ENCODE measurements at places on chromosomes 6 and 20.
A peak's percentile ranks its signal among the peaks of the same experiment; 100 is the strongest.

DNA sequence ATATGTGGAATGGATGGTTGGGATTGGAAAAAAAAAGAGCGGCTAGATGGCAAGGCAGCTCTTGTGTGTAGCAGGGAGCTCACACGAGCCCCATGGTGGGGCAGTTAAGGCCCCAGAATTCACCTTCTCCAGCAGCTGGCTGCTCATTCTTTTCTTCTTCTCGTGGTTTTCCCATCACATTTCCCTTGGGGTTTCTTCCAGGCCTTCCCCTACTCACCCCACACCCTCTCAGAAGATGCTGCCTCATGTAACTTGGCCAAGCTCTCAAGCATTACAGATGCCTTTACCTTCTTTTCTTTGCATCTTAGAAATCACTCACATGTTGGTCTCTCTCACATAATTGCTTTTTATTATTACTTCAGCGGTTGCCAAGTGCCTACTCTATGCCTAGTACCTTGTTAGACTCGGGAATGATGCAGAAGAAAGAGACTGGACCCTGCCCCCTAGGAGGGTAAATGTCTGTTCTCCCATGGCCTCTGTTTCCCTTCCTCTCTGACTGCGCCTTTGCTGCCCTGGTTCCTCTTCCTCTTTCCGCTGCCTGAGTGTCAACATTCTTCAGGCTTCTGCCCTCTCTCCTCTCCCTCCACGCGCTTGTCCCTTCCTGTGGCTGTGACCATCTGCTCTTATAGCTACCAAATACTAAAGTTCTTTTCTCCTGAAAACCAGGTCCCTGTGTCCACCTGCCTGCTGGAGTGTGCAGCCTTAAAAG is 28.6 kb downstream of the PPARD start:
- DNase-seq: peak; percentile 49

DNA sequence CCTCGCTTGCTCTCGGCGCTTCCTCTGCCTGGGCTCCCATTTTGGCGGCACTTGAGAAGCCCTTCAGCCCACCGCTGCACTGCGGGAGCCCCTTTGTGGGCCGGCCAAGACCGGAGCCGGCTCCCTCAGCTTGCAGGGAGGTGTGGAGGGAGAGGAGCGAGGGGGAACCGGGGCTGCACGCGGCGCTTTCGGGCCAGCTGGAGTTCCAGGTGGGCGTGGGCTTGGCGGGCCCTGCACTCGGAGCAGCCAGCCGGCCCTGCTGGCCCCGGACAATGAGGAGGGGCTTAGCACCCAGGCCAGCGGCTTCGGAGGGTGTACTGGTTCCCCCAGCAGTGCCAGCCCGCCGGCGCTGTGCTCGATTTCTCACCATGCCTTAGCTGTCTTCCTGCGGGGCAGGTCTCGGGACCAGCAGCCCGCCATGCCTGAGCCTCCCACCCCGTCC is 10.2 kb upstream of the SRPK1 start:
- no peak for DNase-seq

- DNase-seq: no peak
These were observed 18.9 kb upstream of the MOCS1 start for GRCh38 chr6:39953076-39953618.

DNA sequence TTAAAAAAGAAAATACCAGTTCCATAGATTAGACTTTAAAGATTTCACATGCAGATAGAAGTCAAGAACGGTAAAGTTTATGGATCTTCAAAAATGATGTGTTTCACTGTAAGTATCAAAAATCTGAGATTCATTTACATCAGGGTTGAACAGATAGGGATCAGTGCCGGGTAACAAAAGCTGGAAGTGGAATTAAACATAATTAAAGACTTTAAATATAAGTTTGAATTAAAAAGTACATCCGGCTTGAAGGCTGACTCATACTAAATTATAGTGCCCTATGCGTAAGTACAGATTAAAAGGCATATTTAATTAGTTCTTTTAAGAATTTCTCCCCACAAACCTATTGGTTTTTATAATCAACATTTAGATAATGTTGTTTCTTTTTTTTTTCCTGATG is 312.7 kb downstream of the PRL start:
- DNase-seq: no peak

DNA sequence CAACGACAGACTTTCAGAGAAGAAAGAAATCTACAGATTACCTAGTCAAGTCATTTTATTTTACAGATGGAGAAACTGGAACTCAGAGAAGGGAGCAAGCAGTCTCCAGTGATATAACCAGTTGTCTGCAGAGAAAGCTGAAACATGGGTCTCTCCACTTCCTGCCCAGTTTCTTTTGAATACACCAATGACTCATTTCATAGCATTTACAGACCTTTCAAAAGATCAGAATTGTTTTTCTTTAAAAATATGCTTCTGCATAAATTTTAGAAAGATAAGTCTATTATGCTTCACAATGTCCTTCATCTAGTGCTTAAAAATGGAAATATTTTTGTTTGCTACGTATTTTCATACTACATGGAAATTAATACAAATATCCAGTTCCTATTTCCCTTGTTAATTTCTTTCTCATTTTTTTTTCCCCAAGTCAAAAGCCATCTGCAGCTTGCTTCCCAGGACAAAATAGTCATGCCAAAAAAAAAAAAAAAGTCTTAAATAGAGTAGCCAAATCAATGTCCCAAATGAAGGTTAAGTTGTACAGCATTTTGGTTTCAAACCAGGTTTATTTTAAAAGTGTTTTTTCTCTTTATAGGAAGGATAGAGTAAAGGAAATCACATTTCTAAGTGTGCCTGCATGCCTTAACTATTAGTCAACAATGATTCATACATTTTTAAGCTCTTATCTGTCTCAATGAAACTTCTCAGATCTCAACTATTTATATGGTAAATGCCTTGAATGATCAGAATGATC is 36.9 kb downstream of the ARHGAP18 start:
- DNase-seq: peak; percentile 49

- no peak for DNase-seq
These were observed 43.6 kb downstream of the ZDHHC14 start for GRCh38 chr6:157424491-157425020.

DNA sequence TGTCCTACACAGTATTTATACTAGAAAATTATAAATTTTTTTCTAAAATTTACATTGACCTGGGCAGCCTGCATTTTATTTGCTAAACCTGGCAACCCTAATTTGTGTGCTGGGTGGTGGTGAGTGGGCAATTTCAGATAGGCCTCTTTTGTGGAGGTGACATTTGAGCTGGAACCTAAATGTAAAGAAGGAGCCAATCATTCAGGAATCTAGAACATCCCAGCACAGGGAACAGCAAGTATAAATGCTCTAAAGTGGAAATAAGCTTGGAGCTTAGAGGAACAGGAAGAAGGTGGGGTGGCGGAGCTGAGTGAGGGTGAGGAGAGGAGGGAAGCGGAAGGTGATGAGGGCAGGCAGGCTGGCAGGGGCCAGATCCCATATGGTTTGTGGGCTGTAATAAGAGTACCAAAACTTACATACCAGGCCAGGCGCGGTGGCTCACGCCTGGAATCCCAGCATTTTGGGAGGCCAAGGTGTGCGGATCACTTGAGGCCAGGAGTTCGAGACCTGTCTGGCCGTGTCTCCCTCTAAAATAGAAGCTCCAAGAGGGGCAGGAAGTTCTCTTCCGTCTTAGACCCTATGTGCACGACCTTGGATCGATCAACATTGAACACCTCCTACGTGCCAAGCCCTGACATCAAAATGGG is 549 bp upstream of the CSE1L start:
- DNase-seq: no peak
